Activated T-cell treated with anti-CD3 and anti-CD28 coated beads, Interleukin-2, amount 50 U/mL, for 24 hours (primary cell): ENCODE measurements at places on chromosomes 5 and 9.

GRCh38 chr5:154370119-154370518, 75.7 kb upstream of the SAP30L start:
- no peak for DNase-seq

DNA sequence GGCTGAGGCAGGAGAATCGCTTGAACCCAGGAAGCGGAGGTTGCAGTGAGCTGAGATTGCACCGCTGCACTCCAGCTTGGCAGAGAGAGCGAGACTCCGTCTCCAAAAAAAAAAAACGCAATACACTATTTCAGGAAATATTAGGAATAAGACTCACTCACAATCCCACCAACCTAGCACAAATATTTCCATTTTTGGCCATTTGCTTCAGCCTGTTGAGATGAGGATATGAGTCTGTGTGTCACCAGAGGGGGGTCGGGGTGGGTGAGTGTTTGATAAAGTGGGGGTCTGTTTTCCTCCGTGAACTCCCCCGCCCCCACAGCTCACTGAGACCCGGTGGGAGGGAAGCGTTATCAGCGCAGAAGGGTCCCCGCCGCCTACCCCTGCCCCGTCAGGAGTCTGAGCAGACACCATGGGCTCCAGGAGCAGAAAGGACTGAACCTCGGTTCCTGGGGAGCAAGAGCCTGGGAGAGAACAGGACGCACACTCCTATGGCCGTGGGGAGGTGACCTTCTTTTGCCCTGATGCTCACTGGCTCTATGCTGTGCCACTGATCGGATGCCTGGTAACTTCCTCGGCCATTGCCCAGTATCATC, 153.8 kb upstream of the PHYKPL start:
- no peak for DNase-seq

DNA sequence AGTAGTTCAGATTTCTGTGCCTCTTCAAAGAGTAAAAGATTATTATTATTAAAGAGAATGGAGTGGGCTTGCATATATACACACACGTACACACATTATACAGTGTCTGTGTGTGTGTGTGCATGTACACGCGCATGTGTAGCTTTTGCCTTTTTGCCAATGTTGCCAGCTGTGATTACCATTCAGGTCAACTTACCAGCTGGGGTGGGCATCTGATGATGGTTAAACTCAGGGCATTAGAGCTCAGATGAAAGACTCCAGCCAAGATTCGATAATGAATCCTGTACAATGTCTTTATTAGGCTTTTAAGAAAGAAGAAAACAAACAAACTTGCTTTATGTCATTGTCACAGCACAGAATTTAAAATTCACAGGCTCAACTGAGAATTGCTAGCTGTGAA, 296.5 kb upstream of the DMAC1 start:
- no peak for DNase-seq

- no peak for DNase-seq
Measured at GRCh38 chr9:132350861-132351315, 3.9 kb downstream of the SETX start.

DNA sequence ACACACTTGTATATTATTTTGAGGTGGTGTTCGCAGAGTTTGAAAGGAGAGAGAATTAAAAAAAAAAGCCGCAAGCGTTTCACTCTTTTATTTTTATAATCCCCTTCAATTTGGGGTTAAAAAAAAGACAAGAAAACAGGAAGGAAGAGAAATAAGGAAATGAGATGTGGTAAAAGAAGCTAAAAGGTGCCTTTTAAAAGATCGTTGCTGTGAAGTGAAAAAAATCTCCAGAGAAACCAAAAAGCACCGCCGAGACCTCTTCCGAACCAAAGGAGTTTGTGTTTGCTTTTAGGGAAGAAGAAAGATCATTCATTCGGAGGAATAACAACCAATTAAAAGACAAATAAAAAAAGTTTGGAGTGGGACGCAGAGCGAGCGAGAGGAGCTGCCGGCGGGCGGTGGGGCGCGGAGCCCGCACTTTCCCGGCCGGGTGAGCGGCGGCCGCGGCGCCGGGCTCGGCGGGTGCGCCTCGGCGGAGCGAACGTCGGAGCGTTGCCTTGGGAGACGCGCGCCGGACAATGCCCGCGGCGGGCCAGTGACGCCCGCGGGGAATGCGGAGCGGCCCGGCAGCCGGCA, 355 bp downstream of the TLE4 start:
- no peak for DNase-seq
